ENCODE measurements at places on chromosomes 7 and 10.
A peak's percentile ranks its signal among the peaks of the same experiment; 100 is the strongest.

DNA sequence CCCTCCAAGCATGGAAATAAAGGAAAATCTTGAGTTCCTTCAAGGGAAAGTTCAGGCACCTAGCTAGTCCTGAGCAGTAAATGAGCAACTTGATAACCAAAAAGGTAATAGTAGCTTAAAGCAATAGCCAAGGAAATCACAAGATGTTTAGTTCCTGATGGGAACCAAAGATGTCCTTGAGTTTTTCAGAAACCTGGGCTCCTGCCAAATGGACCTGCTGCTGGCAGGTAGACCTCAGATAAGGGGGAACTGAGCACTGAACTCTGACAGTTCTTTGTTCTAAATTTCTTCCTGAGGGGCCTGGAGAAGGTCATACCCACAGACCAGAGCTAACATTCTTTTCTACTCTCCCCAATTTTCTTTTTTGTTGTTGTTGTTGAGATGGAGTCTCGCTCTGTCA, 48.5 kb downstream of the TMEM130 start:
- no peak for DNase-seq

DNA sequence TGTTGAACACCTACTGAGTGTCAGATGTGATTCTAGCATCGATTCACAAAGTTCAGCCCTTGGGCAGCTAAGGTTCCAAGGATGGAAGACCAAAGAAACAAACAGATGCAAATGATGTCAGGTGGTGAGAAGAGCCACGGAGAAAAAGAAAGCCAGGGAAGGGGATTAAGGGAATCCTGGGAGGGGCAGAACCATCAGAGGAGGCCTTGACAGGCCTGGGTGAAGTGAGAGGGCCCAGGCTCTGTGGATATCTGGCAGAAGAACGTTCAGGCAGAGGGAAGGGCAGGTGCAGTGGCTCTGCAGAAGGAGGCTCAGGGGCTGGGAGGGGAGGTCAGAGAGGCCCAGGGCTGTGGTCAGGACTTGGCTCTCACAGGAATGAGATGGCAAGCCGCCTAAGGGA, 90.4 kb downstream of the C10orf105 start:
- DNase-seq, result no peak

DNA sequence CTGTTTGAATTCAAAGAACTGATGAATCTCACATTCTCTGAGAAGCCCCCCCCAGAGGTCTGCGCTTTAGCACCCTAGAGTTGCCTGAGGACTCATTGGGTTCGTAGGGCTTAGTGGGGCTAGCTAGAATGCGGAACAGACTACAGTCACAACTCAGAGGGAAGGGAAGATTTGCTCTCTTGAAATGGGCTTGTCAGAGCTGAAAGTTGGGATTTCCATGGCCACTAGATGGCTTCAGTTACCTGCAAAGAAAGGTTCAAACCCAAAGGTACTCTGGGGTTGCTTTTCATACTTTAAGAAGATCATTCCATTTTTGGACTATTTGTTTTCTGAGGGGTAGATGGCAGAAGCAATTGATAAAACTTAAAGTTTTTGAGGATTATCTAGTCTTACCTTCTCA, 205.0 kb downstream of the BBS9 start:
- DNase-seq, result peak; percentile 8

DNA sequence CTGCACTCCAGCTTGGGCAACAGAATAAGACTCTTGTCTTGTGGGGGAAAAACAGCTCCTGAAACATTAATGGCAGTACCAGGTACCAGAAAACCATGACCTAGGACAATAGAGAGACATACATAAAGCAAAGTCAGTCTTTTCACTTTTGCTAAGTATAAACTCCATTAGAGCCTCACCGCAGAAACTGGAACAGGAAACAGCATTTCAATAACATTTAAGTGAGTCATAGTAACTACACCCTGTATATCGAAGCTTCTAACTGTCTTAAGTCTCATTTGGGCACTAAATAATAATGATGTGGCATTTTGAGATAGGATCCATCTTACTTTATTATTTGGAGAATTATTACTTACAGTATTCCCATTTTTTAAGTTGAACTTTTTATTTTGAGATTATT, 517.8 kb upstream of the CELF2 start:
- DNase-seq, result peak; percentile 20

GRCh38 chr7:157021871-157022680, 11.6 kb upstream of the MNX1 start:
- no peak for DNase-seq

All from EL (cell line).